Stimulated activated CD4-positive, alpha-beta T cell treated with anti-CD3 and anti-CD28 coated beads, Interleukin-4, amount 100 ng/mL, for 1 hour (primary cell): ENCODE measurements at places on chromosomes 12 and 14.

- no peak for DNase-seq
These were observed 60.6 kb upstream of the KCNA1 start for GRCh38 chr12:4849115-4849541.

DNA sequence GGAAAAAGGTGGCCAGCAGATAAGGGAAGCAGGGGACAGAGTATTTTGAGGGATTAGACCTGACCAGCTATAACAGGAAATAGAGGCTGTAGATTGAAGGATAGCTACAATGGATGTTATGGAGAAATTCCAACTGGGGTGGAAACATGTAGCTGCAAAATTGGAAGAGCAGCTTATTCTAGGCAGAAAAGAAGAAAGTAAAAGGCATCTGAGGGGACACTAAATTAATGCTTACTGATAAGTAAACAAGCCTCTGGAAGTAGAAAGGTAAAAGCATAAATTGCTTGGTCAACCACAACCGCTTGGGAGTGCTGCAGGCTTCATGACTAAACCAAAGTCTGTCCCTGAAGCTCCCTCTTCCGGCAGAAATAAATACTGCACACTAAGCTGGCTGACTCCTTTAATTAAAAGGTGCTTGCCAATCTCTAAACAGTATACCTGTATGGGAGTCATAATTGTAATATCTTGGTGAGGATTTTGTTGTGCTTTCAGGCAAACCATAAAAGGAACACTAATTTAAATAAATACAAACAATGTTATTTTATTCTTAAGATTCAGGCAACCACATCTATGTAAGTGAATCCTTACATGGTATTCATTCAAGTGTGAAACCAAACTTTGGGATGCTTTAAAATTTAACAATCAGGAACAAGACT is 7.7 kb downstream of the UBC start:
- DNase-seq = peak; percentile 75

- DNase-seq = no peak
These were observed 1.2 kb downstream of the FOS start for GRCh38 chr14:75279763-75280290.

DNA sequence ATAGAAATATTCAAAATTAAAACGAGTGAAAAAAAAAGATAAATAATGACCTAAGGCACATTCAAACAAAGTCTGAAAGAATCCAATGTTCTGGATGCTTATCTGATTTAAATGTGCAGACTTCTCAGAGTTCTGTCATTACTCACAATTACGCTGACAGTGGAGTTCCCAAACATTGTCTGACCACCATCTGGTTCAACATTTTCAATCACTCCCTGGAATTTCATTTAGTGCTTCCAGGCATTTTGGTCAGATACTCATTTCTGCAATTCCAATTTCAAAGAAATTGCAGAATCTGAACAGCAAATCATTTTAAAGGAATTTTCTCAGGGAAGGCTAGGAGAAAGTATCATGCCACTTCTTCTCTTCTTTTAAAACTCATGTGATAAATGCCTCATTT is 398.2 kb upstream of the PDE3A start:
- DNase-seq = no peak

- DNase-seq = no peak
These were observed 82.9 kb downstream of the FOXA1 start for GRCh38 chr14:37512173-37512572.

DNA sequence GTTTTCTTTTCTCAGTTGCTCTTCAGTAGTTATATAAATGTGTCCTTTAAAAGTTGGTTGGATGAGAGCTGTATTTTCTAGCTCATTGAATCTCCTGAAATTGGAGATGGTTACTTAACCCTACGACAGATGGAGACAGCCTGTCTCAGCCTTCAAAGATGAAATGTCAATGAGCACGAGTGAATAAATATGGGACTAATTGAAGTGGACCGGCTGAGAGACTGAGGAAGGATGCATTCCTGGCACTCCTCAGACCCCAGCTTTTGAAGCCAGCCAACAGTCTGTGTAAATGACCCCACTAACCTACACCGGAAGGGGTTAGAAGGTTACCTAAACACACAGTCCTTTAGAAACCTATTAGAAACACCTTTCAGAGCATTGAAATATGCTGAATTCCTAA is 46.6 kb downstream of the PDZRN4 start:
- no peak for DNase-seq

GRCh38 chr14:103401223-103402214 is 16.3 kb downstream of the MARK3 start:
- DNase-seq = no peak

- DNase-seq = peak; percentile 20
These were observed 4.2 kb upstream of the KLC1 start for GRCh38 chr14:103624860-103625259.

GRCh38 chr12:104132351-104132956 is 5.6 kb downstream of the NFYB start:
- no peak for DNase-seq

DNA sequence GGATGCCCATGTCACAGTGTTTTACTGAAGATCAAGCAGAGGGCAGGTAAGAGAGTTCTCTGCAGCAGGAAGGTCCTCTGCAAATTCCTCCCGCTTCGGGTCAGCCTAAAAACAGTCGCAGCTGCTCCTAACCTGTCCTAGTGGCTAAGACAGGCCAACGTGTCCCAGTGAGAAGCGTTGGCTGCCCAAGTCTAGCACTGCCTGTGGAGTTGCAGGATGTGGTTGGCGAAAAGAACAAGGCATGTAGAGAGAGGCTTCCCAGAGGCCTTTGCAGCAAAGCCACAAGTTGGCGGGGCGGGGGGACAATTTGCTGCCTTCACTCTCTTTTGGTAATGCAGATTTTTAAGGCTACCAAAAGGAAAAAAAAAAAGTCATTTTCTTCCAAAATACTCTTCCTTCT is 340.1 kb downstream of the BCL11B start:
- DNase-seq = peak; percentile 55

- DNase-seq = no peak
These were observed 1.5 kb upstream of the CCDC63 start for GRCh38 chr12:110845339-110845682.

DNA sequence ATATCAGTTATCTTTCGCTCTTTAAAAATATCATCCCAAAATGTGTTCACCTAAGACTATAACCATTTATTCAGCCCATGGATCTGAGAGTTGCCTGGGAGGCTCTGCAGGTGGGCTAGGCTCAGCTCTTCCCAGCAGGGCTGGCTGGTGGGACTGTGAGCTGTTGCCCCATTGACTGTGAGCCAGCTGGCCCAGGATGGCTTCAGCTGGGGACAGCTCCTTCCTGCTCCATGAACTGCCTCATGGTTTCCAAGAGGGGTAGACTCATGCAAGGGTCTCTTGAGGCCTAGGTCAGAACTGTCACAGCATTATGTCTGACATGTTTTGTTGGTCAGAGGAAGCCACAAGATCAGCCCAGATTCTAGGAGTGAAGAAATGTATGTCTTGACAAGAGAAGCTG is 114.1 kb upstream of the E2F7 start:
- no peak for DNase-seq

GRCh38 chr14:97283426-97283825 is 486.2 kb downstream of the VRK1 start:
- DNase-seq = no peak

DNA sequence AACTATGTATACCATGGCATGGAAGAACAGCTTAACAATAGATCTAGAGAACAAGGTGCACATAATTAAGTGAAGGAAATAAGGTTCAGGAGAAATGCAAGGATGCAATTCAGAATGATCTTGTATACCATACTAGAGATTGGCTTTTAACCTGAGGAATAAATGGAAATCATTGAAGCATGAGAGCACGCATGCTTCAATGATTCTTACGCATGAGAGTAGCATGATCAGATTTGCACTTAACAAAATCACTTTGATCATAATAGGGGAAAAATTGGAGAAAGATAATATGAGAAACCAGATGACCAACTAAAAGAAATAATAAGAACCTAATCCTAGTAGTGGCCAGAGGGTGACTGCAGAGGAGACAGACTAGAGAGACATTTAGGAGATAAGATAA is 133.3 kb upstream of the FSCB start:
- DNase-seq = no peak

GRCh38 chr12:6871052-6871957 is 1.8 kb downstream of the SPSB2 start:
- DNase-seq = peak; percentile 24

- no peak for DNase-seq
These were observed 72.2 kb downstream of the BORCS5 start for GRCh38 chr12:12428961-12429657.

- no peak for DNase-seq
These were observed 51.0 kb upstream of the SRSF5 start for GRCh38 chr14:69715725-69716477.

GRCh38 chr14:24958271-24958670 is 91.7 kb downstream of the STXBP6 start:
- no peak for DNase-seq

DNA sequence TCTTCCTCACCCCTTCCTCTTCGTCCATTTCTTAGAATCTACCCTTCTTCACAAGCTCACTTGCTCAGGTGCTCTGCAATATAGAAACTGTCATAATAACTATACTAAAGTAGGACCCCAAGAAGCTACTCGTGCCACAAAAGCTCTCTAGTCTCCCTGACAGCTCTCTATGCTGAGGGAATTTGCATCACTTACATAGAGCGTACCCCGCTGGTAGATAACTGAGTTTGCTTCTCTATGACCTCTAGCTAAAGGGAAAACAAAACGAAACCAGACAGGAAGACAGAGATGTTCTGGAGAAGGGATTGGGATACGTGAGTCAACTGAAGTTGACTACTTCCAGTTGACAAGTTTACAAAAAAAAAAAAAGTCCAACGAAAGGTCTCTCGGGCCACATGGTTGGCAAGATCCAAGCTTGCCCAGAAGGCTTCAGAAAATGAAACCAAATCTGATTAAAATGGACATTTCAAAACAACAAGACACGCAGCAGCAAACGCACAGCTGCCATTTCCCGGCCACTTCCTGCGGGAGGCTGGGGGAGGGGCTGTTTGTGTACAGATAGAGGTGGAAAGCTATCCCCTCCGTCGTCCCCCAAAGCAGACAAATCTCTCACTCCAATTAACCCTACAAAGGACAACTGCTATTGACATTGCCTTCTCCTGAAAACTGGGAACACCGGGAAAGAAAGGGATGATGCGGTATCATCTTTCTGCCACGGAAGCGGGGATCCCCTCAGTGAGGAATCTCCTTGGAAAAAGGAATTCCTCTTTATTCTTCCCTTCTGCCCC is 1.3 kb downstream of the BAZ2A start:
- peak; percentile 55 for DNase-seq

- DNase-seq = no peak
These were observed 14.3 kb downstream of the SERPINA10 start for GRCh38 chr14:94278731-94279130.

GRCh38 chr12:93106910-93107309 is 177.8 kb upstream of the EEA1 start:
- DNase-seq = no peak

GRCh38 chr14:105389534-105389933 is 8.8 kb upstream of the TEX22 start:
- DNase-seq = no peak

GRCh38 chr12:107033758-107034739 is 47.1 kb upstream of the MTERF2 start:
- DNase-seq = no peak

- DNase-seq = no peak
These were observed 49.7 kb downstream of the KIF26A start for GRCh38 chr14:104187931-104188726.

GRCh38 chr14:21034707-21035106 is at the start of gene RNASE13:
Gene RNASE13 (minus strand): TSS chr14:21034807. CDS start chr14:21034288, 519 bp downstream.
- DNase-seq = no peak

DNA sequence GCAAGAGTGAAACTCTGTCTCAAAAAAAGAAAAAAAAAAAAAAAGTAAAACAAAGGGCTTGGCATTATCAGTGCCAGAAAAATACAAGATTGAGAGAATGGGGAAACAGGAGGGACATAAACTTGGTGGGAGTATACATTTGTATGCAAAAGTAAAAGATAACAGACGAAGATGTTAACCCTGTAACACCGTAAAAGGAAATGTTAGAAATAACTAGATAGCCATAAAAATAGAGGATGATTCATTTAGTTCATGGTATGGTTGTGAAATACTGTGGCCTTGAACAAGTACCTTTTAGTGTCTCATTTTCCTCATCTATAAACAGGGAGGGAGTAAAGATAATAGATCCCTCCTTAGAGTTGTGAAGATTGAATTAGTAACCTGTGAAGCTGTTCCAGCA is 33.3 kb downstream of the ATP2A2 start:
- no peak for DNase-seq

- no peak for DNase-seq
These were observed 41.9 kb downstream of the IFNG start for GRCh38 chr12:68117661-68118060.

- no peak for DNase-seq
These were observed 5.7 kb downstream of the PAWR start for GRCh38 chr12:79685068-79685467.

GRCh38 chr12:63070709-63071108 is 80.3 kb downstream of the AVPR1A start:
- DNase-seq = no peak
